ENCODE measurements at places on chromosomes 13 and 19.

- no peak for DNase-seq
Observed at GRCh38 chr19:4385291-4386040, 14.9 kb downstream of the SH3GL1 start.

GRCh38 chr19:18300930-18301717 is 19.7 kb upstream of the JUND start:
- no peak for DNase-seq

GRCh38 chr13:28047757-28048388 is 52.5 kb downstream of the FLT3 start:
- DNase-seq = no peak

DNA sequence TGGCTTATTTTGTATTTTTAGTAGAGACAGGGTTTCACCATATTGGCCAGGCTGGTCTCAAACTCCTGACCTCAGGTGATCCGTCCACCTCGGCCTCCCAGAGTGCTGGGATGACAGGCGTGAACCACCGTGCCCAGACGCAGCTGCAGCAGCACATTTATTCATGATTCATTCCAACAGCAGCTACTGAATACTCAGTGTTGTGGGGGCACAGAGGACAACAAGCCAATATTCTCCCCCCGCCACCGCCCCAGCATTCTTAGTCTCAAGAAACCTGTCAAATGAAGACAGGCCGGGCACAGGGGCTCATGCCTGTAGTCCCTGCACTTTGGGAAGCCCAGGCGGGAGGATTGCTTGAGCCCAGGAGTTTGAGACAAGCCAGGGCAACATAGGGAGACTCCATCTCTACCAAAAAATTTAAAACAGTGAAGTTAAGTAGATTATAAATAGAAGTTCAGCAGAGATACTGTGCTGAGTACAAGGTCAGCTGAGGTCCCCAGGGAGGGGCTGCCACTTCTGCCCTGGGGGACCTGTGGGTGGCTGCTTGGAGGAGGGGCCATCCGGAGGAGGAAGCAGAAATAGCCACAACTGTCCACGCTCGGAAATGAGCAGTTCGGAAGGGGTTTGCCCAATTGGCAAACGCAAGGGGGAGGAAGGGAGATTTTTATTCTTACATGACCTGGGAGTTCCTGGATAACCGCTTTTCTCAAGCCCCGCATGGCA is 4.3 kb downstream of the DOT1L start:
- no peak for DNase-seq

GRCh38 chr13:50697746-50698539 is 145.5 kb downstream of the DLEU7 start:
- no peak for DNase-seq

DNA sequence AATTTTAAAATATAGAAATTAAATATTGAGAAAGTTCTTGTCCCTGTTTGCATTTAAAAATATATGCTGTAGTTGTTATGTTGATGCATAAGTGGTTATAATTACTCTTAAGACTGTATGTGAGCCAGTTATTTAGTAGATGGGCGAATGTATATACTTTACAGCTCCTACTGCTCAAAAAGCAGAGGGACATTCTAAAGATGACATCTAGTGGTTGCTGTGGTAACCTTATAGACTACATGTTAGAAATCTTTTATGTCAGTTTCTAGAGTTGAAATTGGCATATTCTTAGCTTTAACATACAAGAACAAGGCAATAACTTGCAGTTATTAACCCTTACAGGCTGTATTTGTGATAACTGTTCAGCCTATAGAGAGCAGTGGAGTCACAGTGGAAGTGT is 160.5 kb downstream of the OLFM4 start:
- no peak for DNase-seq

DNA sequence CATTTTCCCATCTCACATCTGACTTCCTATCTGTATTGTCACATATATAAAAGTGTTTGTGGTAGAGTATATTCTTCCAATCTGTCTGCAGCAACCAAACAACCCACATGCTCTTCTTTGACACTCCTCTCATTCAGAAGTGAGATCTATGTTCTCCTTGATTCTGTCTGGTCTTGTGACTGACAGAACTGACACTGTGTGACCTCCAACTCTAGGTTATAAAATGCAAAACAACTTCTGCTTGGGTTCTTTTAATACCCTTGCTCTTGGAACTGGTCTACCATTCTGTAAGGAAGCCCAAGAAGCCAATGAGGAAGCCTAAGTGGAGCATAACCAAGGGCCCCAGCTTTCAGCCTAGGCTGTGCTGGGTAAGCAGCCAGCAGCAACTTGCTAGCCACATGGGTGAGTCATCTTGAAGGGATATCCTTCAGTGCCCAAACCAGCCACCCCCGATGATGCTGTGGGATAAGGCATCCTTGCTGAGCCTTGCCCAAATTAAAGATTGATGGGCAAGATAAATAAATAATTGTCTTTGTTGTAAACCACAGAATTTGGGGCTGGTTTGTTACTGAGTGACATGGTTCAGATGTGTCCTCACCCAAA is 18.4 kb upstream of the ITM2B start:
- DNase-seq = no peak

DNA sequence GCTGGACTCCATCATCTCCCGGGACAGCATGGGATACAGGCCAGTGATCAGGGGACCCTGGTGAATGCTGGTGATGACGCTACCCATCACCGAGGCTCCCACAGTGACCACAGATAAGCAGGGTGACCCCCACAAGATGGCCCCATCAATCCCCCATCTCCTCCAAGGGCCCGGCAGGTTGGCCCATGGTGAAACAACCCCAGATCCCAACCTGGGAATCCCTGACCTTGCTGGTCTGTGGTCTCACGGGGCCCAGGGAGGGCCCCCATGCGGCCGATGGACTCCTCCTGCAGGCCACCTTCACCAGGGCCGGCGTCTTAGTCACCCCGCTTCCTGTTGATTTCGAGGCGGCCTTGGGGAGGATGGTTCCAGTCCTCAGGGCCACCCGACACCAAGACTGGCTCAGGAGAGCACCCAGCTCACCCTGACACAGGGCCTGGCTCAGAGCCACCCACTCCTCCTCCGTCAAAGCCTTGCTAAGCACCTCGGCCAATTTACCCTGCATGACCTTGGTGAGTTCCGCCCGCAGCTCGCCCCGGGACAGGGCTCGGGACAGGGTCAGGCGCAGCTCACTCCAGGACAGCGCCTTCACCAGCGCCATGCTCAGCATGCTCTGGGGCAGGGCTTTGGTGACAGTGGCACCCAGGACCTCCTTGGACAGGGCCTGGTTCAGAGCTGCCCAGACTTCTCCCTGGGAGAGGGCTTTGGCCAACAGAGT is 10.0 kb downstream of the IQCN start:
- DNase-seq = no peak

- no peak for DNase-seq
Observed at GRCh38 chr19:38370299-38370698, 4.1 kb upstream of the PSMD8 start.

GRCh38 chr19:3725640-3726310 is 17.6 kb downstream of the TJP3 start:
- no peak for DNase-seq

- DNase-seq = no peak
Observed at GRCh38 chr13:70945506-70945905, 837.3 kb upstream of the KLHL1 start.

DNA sequence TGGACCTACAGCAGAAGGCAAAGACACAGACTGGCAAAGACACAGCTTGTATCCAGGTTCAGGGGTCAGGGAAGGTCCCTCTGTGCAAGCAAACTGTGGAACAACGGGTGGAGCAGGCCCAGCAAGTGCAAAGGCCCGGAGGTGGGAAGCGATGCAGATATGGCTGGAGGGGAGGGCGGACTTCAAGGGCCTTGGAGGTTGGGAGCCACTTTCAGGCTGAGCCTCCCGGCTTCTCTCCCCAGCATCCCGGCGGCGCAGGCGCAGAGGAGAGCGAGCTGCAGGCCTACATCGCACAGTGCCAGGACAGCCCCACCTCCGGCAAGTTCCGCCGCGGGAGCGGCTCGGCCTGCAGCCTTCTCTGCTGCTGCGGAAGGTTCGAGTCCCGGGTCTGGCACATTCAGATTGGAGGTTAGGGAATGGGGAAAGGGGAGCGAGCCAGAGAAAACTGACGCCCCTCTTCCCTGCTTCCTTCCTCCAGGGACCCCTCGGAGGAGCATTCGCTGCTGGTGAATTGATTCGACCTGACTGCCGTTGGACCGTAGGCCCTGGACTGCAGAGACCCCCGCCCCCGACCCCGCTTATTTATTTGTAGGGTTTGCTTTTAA is 2.1 kb upstream of the PNPLA6 start:
- no peak for DNase-seq

GRCh38 chr13:109131698-109132257 is 502.4 kb downstream of the MYO16 start:
- no peak for DNase-seq

DNA sequence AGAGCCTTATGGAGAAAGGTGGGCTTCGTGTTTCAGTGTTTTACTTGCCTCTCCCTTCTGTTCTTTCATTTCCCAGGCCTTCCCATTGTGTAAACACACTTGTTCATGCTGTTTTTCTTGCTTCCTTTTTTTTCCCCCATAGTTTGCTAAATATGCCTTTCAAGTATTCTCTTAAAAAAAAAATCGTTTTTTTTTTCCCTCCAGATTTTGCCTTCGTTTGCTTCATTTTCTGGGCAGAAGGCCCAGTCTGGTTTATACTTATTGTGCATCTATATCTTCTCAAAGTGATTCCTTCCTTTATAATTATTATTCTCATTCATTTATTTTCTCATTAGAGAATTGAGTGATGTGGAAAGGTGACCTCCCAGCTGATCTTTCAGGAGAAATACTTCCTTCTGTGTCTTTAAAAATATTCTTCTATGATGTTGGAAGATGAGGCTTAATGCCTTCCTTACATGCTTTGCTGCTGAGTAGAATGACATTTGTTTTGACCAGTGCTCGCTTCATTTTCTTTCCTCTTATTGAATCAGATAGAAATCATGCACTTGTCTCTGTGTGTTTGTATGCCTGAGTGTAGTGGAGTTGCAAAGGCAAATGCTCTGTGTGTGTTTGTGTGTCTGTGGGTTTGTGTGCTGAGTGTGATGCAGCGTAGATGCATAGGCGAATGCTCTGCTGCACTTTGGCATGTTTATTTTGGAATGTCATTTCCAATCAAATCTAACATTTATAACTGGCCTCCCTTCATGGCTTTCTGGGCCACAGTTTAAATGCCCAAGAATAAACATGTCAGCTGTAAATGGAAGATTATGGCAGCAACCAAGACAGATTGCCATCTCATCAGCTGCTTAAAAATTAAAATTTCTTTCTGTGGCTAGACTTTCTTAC is 591.4 kb downstream of the FGF9 start:
- DNase-seq = no peak

DNA sequence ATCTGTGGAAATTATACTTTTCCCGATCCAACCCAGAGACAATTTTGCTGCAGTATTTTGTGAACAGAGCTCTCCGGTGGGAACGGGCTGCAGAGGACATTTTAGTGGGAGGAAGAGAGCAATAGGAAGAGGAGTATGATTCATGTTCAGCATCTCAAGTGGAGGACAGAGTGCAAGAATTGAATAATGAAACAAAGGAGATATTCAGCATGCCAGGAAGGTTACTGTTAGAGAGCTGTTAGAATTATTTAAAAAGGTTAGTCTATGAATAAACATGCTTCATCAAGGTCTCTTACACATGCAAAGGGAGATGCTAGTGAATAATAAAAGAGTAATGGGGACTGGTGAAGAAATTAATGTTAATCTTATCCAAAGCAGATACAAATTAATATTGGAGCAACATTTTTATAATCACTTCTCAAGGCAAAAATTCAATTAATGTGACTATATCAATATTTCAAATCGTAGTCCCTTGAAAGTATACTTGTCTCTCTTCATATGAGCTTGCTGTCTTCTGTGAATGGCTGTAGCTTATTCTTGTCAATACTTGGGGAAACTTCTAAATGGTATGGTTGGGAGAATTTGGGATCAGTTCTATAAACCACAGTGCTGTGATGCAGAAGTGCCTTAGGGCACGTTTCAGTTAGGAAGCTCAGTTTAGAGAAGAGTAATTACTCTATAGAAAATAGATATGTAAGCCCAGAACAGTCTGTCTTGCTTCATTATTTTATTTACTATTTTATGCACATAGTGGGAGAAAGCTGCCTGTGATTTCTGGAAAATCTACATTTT is 1165.8 kb downstream of the OLFM4 start:
- no peak for DNase-seq

DNA sequence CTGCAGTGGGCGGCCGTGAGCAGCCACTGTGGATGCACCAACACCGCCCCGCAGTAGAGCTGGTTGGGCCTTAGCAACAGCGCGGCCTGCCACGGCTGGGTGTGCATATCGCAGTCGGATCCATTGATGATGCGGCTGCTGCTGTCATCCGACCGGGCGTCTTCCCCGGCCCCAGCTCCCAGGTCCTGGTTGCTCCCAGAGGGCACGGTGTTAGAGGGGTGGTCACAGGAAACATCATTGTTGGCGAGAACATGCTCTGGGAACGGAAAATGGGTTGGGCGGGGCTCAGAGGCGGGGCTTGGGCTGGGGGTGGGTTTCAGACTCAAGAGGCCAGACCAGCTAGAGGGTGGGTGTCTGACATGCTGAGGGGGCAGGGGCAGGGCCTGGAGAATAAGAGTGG is 3.0 kb downstream of the KLK5 start:
- no peak for DNase-seq

- no peak for DNase-seq
Observed at GRCh38 chr13:79171141-79172061, 234.7 kb downstream of the RBM26 start.

DNA sequence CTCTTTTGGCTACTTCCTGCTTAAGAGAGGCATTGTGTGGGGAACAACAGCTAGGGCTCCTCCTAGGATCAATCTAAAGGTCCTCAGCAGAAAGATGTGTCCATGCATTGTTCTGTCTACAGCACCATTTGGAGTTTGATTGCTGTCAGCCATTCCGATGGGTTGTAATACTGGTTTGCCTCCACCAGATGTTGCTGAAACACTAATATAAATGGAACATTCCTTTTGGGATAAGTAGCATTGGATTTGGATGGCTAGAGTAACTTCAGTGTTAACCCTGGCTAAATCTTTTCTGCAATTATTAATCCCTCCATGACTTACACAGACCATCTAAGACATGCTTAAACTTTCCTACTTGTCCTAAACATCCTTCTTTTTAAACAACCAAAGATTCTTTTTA is 104.2 kb downstream of the TDRD3 start:
- no peak for DNase-seq

DNA sequence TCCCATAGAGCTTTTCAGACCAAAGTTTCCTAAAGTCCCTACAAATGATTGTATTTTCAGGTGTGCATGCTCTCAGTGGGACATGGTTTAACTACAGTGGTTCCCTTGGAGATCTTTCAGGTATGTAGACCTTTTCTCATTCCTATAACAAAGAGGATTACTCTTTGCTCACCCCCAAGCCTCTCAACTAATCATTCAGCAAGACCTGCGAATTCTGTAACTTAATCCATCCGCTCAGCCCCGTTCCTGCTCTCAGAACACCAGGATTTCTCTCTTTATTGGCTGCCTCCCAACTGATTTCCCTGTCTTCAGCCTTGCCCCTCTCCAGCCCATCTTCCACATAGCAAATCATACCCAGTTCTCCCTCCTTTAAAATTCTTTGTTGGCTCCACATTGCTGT is 253.6 kb downstream of the MTUS2 start:
- DNase-seq = no peak

DNA sequence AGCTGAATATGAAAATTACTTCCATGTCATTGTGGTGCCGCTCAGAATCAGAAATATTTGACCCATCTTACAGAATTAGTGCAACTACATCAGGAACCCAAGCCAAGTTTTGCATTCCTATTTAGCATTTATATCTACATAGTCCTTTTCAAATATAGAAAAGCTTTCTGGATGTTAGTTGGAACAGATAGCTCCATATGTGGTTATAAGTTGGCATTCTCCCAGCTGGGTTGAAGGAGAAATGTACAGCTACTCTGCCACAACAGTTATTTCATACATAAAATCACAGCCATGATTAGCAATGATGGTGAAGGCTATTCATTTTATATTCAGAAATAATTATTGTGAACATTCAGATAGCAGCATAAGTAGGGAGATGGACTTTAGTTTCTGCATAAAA is 28.2 kb downstream of the HPN start:
- no peak for DNase-seq
